ENCODE measurements at places on chromosomes 16 and 17. TPM values are rescaled to one million over a fixed set of nuclear protein-coding genes. Genes with fewer than 3 reads are reported as not detected.

Gene TMIGD1
- total RNA-seq: not detected

Gene ENKD1
- 47.5 TPM for total RNA-seq

DNA sequence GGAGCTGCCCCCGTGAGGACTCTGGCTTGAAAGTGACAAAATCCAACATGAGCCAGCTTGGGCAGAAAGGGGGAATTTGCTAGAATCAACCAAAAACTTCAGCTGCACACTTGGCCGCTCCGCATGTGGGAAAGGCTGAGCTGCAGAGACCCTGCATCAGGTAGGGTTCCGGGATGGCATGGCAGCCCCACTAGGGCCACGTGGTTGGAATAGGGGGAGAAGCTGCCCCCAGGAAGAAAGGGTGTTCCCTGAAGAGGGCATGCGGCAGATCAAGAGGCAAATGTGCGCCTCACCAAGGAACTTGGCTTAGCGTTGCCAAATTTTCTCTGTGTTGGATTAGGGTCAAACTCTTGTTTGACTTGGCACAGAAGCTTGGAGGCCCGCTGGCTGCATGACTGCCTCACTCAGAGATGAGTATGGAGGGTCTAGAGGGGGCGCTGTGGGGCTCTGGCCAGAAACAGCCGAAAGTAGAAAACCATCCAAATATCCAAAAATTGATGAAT, 29.2 kb upstream of the WFIKKN2 start:
- H3K36me3 ChIP-seq: no peaks in the 10 kb centered on the region
- H3K27me3 ChIP-seq: no peaks in the 10 kb centered on the region
- H3K4me1 ChIP-seq: peaks cover 3% of the 10 kb centered on the region

DNA sequence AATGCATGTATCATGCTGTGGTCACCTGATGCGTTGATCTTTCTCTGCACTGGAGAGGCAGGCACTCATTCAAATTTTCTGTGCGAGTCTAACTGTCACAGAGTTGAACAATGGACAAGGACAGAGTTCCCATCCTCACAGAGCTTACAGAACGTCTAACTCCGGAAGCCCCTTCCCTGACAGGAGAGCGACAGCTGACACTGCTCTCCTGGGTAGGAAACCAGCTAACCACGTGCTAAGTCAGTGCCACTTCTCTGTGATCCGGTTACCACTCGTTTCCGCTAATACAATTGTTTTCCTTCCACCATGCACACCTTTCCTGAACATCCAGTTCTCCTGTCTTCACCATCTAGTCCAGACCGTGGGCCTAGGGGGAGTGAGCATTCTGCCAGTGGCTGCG, 11.3 kb downstream of the KLHDC4 start:
- no peaks in the 10 kb centered on the region for H3K4me1 ChIP-seq
- H3K4me3 ChIP-seq: no peak overlapping the region
- DNase-seq: no peak
- no peaks in the 10 kb centered on the region for H3K27me3 ChIP-seq

GRCh38 chr16:87562201-87562600, 40.1 kb upstream of the JPH3 start:
- no peak overlapping the region for H3K27ac ChIP-seq
- no peaks in the 10 kb centered on the region for H3K36me3 ChIP-seq
- H3K4me1 ChIP-seq: peaks cover 13% of the 10 kb centered on the region
- H3K27me3 ChIP-seq: no peaks in the 10 kb centered on the region

DNA sequence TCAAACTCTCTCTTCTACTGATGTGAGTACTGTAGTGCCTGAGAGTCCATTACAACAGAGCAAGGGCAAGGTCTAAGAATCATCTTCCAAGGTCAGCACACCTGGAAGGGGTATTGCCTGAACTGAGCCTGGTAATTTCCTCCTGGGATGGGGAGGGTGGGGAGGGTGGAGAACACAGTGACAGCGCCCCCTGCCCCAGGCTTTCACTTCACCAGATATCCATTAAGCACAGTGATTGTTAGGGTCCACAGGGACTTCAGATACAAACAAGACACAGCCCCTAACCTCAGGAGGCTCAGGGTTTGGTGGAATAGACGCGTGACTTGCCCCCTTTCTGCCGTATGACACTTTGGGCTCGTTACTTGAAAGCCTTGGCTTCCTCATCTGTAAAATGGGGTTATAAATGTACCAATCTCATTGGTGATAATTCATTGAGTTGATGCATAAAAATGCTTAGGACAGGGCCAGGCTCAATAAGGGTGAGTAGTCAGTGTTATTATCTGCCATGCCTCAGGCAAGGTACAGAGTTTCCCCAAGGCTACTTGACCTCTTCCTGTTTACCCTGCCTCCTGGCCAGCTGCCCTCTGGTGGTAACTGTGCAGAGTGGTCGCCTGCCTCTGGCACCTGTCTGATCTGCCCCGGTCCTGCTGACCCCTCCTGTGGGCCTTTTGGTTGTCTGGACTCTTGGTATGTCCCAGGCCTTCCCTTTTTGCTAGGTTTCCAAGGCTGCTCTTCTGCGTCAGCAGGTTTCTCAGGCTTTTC, 13.1 kb upstream of the BRD7 start:
- no peaks in the 10 kb centered on the region for H3K27me3 ChIP-seq
- no peak overlapping the region for H3K4me3 ChIP-seq
- DNase-seq: no peak
- no peaks in the 10 kb centered on the region for H3K36me3 ChIP-seq
- no peak overlapping the region for H3K27ac ChIP-seq

- H3K36me3 ChIP-seq: no peaks in the 10 kb centered on the region
- no peak overlapping the region for H3K4me3 ChIP-seq
- peaks cover 8% of the 10 kb centered on the region for H3K4me1 ChIP-seq
- peak; percentile 74 for DNase-seq
- no peaks in the 10 kb centered on the region for H3K27me3 ChIP-seq
Measured at GRCh38 chr16:85659805-85660511, 28.8 kb downstream of the GINS2 start.

DNA sequence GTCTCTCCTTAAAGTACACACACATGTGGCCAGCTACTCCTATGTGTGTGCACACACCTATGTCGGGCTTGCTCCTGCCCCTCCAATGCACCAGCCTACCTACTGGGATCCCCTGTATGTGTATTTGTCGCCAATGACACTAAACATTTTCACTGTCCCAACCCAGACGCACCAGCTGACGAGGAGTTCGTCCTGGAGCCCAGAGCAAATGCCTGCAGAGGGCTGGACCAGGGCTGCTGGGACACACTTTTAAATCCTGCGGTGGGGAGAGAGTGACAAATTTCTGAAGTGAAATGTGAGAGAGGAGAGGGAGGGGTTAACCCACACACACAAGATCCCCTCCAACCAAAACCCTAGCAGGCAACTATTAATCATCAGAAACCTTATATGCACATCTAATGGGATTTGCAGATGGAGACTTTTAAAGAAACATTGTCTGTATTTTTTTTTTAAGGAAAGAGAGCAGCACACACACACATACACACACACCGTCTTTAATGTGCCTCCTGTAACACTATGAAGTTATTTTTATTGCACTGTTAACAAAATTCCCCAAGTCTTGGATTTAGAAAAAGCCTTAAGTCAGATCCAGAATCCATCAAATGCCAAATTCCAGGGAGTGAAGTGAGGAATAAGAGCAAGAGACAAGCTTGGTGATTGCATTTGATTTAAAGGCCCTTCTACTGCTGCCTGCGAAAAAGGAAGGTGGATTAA, at the start of gene MEOX1:
Gene MEOX1 (minus strand): TSS at position 224 of the 714 bp plus-strand sequence. CDS start 388 bp downstream, outside the sequence.
- H3K27ac ChIP-seq: no peak within 1 kb of the TSS
- no peak for DNase-seq
- no peak within 1 kb of the TSS for H3K4me3 ChIP-seq
- H3K36me3 ChIP-seq: no peaks in the 10 kb centered on the region
- peaks cover 11% of the 10 kb centered on the region for H3K4me1 ChIP-seq

DNA sequence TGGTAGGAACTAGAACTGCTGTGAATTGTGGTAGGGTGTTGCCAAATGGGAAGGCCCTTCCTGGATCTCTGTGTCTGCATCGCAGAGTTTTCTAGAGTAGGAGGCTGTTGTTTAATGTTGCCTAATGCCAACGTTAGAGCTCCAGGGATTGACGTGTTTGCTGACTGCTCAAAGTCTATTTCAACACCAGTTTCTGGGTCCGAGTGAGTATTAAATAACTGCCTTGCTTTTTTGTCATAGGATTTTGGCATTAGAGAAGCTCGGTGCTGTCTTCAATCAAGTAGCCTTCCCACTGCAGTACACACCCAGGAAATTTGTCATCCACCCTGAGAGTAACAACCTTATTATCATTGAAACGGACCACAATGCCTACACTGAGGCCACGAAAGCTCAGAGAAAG, 40.0 kb downstream of the SF3B3 start:
- no peak for DNase-seq
- H3K27ac ChIP-seq: no peak overlapping the region
- no peaks in the 10 kb centered on the region for H3K4me1 ChIP-seq
- no peaks in the 10 kb centered on the region for H3K27me3 ChIP-seq

DNA sequence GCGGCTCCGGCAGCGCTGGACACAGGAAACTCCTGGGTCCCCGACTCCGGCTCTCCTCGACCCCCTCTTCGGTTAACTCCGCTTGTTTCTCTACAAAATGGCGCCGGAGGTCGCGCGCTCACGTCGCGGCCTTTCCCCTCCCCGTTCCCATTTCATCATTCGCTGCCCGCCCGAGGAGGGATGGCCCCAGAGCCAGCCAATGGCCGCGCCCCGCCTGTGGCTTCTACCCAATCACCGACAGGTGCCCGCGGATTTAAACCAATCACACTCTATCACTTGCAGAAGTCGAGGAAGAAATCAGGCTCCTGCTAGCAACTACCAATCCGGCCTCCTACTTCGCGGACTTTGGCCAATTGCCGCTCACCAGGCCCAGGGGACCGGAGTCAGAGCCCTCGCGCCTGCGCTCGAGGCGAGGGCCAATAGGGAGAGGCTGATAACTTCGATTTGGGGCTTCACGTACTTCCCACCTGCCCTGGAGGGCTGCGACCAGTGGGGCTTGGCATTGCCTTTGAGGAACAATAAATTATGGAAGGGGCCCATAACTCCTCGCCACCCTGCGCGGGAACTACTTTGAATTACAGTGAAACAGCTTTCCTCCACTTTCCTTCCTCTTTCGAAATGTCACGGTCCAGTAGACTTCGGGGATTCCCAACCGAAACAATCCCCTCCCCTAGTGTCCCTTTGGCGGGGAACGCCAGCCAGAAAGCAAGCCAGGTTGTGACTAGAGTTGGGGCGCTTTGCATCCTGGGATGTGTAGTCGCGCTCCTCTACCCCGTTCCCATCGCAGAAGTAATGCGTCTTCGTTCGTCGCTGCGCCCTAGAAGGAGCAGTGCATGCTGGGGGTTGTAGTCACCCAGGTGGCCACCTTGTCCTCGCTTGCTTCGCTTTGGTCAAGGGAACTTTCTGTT, at the start of gene CNOT1:
Gene CNOT1 (minus strand): TSS at position 94 of the 908 bp plus-strand sequence. CDS start 30,489 bp downstream, outside the sequence.
- H3K27me3 ChIP-seq: no peaks in the 10 kb centered on the region
- DNase-seq: peak; percentile 98
- no peaks in the 10 kb centered on the region for H3K36me3 ChIP-seq
- peak within 1 kb of the TSS; percentile 95 for H3K27ac ChIP-seq

- no peak overlapping the region for H3K4me3 ChIP-seq
- no peaks in the 10 kb centered on the region for H3K27me3 ChIP-seq
- H3K27ac ChIP-seq: no peak overlapping the region
- DNase-seq: no peak
- H3K4me1 ChIP-seq: no peaks in the 10 kb centered on the region
- H3K36me3 ChIP-seq: no peaks in the 10 kb centered on the region
Measured at GRCh38 chr16:12675852-12676251, 127.8 kb downstream of the CPPED1 start.

Data from testis (tissue), 5 donors.